Ammon's horn (tissue), 1 donor: ENCODE measurements at places on chromosomes 5 and 9.

GRCh38 chr9:91303741-91304415, 57.8 kb downstream of the AUH start:
- DNase-seq: no peak

DNA sequence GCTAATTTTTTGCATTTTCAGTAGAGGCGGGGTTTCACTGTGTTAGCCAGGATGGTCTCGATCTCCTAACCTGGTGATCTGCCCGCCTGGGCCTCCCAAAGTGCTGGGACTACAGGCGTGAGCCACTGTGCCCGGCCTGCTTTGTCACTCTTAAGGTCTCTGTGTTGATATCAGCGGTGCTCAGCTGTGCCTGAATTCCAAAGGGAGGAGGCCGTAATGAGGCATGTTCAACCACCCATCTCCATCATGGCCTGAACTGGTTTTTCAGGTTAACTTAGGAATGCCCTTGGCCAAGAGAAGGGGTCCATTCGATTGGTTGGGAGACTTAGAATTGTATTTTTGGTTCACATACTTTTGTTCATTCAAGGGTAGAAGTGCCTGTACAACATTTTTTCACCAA, 22.0 kb downstream of the HSD17B3 start:
- DNase-seq: no peak

DNA sequence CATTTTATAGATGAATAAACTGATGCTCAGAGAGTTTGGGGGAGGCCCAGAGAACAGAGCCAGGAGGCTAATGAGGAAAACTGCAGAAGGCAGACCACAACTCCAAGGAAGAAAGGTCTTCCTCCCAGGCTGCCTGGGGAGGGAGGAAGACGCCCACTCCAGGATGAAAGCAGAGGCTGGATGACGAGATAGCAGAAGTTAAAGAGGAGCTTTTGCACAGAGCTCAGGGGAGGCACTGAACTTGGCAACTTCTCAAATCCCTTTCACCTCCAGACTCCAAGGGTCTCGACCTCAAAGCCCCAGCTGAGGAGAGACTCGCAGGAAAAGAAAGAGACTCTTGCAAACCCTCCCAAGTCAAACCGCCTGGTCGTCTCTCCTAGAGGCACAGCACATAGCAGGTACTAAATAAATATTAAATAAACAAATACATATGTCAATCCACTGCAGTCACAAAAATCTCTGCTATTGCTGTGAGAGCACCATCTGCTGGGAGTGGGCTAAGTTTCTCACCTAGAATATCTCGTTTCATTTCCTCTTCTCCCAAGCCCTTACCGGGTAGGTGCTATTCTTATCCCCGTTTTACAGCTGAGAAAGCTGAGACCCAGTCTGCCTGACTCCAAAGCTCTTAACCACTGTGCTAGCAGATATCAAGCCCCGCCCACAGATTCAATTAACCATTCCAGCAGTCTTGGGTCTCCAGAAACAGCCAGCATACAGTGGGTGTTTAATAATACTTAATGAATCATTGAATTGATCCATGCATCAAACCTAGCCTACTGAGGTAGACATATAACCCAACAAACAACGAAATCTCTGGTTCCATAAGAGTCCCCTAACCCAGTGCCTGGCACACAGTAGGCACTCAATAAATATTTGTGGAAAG, 97.8 kb upstream of the HAND1 start:
- DNase-seq: no peak

- DNase-seq: no peak
Observed at GRCh38 chr5:150601491-150602345, 38.7 kb upstream of the SYNPO start.

- DNase-seq: no peak
Observed at GRCh38 chr5:139251281-139251687, 42.3 kb upstream of the MATR3 start.

DNA sequence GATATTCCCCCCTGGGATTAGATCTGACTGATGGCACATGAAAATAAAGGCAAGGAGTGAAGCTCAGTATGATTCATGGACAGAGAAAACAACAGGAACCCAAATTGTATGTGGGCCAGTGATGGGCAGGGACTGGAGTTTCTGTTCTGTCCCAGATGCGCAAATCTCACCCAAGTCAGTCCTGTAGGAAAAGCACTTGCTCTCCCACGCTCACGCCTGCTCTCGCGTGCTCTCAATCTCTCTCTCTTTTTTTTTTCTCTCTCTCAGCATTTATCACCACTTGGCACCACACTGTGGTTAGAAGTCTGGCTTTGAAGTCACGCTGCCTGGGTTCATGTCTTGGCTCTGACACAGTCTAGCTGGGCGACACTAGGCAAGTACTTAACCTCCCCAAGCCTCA, 106.5 kb upstream of the LRRTM2 start:
- peak; percentile 42 for DNase-seq

DNA sequence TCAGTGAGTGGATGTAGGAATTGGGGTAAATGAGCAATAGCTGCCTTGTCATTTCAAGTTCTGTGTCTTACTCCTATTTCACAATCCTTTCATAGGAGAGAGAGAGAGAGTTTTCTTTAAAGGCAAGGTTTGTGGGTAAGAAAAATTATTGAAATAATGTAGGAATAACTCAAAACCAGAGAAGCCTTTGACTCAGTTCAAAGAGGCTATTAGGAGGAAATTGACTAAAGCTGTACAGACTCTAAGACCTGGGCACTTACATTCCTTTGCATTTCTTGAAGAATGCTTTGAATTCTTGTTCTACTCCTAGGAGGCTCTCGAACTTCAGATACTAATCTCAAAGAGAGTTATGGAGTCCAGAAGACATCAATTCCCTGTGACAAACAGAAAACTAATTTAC, 257.1 kb downstream of the FBXL7 start:
- no peak for DNase-seq

- DNase-seq: no peak
Observed at GRCh38 chr5:160970605-160971191, 118.7 kb upstream of the ATP10B start.

DNA sequence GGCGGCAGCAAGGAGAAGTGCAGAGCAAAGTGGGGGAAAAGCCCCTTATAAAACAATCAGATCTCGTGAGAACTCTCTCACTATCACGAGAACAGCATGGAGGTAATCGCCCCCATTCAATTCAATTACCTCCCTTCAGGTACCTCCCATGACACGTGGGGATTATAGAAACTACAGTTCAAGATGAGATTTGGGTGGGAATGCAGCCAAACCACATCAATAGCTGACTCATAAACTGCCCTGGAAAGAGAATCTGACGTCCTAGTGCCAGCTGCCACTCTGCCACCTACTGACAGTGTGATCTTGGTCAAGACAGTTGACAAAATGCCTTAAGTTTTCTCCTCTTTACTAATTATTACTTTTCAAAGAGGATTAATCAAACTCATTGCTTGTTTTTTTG, 128.3 kb downstream of the GPBP1 start:
- no peak for DNase-seq

DNA sequence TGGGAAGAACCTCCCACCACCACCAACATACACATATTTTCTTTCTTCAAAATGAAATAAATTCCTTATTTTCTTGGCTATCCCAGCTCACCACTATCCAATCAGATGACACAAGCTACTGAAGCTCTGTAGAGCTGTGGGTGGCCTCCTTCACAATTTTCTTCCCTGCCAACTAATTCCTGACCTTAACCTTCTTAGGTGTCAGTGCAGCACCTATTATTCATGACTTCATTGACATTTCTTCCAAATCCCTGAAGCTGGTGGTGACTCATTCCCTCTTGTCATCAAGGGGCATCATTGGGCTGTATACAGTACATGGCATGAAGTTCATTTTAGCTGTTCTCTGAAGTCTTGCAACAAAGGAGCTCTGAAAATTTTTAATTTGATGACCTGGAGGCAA, 42.0 kb upstream of the ADRA1B start:
- no peak for DNase-seq

GRCh38 chr9:128405780-128406171, 14.9 kb upstream of the CERCAM start:
- no peak for DNase-seq

DNA sequence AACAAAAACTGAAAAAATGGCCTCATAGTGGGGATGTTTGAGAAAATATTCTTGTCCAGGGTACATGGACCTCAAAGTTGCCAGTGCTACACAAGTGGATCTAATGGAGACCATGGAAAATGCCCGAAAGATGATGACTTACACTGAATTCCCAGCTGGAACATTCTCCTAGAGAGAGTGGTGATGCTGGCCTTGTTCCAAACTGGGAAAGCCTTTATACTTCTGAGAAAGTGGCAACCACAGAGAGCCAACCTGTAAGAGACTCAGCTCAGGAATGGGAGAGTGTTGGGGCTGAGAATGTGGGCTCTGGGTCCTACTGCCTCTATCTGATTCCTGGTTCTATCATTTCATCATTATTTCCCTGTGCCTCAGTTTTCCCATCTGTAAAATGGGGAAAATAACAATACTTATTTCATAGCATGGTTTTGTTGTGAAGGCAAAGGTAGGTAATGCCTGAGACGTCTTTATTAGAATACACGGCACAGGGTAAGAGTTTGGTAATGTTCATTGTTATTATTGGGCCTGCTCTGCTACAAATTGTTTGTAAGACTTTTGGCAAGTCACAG, 229.0 kb upstream of the PANK3 start:
- DNase-seq: no peak

- no peak for DNase-seq
Observed at GRCh38 chr5:171571663-171572062, 152.2 kb downstream of the FGF18 start.

DNA sequence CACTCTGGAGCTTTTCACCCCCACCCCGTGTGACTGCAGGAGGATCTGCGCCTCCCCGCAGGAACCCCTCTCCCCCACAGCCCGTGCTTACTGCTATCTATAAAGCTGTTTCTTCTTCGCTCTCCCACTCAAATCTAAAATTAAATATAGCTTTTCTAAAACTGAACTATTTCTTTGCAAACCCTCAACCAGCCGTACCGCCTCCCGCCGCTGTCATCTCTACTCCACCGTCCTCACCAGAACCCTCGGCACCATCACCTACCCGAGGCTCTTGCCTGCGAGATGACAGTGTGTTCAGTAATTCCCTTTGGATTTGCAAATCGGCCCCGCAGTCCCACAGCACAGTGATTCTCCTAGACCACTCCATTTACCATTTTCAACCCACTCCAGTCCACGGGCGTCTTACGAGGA, 13.6 kb downstream of the LPCAT1 start:
- no peak for DNase-seq

DNA sequence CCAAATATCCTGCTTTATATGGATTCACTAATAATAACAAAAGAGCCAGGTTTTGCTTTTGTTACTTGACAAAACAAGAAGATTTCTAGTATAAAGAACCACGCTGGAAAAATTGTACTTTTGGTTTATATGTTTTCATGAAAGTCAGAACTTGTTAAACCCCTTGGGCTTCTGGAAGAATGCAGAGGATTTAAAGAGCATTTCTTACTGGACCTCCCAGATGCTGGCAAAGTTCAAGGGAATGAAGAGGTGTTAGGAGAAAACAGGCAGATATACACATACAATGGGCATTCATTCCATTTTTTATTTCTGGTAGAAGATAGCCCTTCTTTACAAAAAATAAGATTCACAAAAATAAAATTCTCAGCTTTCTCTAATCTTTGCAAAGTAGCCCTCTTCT, 61.1 kb downstream of the SAXO1 start:
- DNase-seq: no peak

GRCh38 chr5:174737330-174737729, 12.9 kb downstream of the MSX2 start:
- no peak for DNase-seq

- DNase-seq: no peak
Observed at GRCh38 chr5:116740771-116741170, 166.1 kb upstream of the SEMA6A start.

DNA sequence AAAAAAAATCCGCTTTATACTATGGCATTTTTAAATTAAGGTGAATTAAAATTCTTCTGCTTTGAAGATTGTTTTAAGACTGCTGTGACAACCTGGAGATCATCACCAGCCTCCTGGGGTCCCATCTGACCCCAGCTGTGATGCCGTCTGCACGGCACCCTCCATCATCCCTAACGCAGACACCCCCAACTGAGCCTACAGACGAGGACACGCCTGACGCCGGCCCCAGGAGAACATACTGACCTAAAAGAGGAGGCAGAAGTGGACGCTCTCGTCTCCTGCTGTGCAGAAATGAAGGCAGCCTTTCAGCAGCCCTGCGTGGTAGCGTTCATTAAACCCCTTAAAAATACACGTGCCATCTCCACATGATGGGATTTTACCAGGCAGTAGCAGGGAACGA, 125.6 kb upstream of the PPP1R26 start:
- DNase-seq: no peak

DNA sequence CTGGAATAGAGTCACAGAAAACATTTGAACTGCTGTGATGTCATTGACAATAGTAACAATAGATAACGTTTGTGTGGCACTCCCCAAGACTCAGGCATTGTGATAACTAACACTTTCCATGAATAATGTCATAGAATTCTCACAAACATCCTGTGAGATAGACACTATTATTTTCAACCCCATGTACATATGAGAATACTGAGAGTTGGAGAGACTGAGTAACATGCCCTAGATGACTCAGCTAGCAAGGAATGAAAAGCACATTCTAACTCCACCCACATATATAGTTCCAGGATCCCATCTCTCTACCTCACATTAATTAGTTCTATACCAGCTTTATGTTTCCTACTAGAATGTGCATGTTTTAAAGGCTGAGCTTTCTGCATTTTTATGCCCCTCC, 71.4 kb downstream of the ASTN2 start:
- no peak for DNase-seq

DNA sequence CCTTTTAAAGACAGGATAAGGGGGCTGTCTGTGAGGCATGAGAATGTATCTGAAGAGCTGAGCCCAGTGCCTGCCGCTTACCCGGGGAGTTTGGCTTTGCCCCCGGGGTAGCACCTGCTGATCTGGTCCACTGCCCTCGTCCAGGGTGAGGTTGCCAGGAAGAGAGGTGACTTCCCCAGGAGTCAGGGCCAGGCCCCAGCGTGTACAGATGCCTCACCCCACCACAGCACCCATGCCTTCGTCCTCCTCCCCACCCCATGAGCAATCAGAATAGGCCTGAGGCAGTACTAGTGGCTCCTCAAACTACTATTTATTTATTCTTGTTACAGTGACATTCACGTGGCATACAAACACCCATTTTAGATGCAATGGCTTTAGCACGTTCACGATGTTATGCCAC, 15.7 kb upstream of the AIF1L start:
- no peak for DNase-seq

DNA sequence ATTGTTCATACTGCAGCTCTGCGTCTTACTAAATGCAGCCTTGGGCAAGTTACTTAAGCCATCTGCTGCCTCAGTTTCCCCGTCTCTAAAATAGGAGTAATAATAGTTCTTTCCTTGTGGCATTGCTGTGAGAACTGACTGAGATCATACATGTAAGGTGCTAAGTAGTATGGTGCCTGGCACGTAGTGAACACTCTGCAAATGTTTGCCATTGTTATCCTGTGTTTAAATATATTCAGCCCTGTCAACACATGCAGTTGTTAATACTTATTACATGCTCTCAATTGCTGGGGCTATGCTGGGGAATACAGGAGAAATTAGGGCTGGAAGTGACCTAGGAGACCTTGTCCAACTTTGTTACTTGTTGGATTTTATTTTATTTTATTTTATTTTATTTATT, 105.2 kb upstream of the RAI14 start:
- no peak for DNase-seq
